ENCODE measurements at places on chromosomes 2 and 18.
A peak's percentile ranks its signal among the peaks of the same experiment; 100 is the strongest.

DNA sequence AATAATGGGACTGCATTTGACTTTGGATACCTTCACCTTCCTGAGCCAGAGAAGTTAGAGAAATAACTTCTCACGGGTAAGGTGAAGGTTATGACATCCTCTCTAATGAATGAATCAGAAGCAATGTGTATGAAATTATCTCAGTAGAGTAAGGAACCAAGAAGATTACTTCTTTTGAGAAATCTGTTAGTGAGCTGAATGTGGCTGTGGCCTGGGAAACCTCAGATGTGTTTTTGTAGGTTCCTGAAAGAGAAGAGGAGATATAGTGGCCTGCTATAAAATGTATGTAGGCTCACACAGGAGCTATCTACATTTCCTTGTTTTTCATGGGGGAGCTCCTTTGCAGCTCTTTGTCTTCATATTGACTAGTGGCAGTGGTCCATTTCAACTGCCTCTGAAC lies 262.6 kb downstream of the CLIP4 start:
- DNase-seq: no peak

DNA sequence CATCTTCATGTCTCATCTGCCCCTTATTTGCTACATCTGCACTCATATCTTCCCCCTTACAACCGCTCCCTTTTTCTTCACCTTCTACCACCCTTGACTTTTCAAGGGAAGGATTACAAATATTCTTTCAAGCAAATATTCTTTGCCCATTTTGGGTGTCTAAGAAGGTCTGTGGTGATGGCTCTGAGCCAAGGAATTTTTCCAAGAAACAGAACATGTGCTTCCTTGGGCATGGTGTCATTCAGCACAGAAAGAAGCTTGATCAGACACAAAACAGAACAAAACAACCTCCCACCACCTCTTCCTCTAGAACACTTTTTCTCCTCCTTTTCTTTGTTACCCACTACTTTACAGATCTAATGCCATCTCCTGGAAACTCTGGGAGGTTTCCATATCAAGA lies 313.7 kb downstream of the SATB2 start:
- DNase-seq: no peak

- no peak for DNase-seq
Observed at GRCh38 chr2:84931384-84931821, 25.9 kb downstream of the TMSB10 start.

- peak; percentile 85 for DNase-seq
Observed at GRCh38 chr2:225025917-225026571, 16.2 kb downstream of the DOCK10 start.

Data from bone marrow (tissue), 2 donors.